ENCODE measurements at places on chromosomes 16 and 17.

- peak; percentile 25 for DNase-seq
Measured at GRCh38 chr16:75218256-75219076, at the start of gene CTRB1. Gene CTRB1, plus strand, starts transcription at chr16:75218988. Its CDS starts 20 bp downstream, at chr16:75219008.

DNA sequence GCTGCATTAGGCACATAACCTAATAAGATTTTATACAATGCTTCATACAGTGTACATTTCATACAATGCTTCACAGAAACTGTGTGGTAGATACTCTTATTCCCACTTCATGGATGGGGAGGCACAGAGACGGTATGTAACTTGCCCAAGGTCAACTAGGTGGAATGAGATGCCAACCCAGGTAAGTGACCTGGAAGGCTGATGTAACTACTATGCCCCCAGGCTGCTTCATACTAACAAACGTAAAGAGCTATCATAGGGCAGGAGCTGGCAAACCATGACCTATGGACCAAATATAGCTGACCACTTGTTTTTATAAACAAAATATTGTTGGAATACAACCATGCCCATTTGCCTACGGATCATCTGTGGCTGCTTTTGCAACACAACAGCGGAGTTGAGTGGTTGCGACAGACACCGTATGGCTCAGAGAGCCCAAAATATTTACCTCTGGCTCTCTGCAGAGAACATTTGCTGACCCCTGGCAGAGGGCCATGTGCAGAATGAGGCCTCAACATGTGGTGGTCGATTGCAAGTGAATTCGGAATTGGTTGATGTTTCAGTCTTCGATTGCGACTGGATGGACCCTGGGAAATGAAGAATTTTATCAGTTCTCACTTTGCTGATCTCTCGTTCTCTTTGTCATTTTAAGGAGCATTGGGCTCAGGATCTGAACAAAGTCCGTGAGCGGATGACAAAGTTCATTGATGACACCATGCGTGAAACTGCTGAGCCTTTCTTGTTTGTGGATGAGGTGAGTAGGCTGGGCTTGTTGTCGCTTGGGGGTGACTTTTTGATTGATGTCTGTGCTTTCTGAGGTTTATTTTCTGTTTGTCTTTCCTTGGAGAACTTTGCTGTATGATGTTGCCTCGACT, 109.7 kb downstream of the PLCG2 start:
- DNase-seq = no peak

DNA sequence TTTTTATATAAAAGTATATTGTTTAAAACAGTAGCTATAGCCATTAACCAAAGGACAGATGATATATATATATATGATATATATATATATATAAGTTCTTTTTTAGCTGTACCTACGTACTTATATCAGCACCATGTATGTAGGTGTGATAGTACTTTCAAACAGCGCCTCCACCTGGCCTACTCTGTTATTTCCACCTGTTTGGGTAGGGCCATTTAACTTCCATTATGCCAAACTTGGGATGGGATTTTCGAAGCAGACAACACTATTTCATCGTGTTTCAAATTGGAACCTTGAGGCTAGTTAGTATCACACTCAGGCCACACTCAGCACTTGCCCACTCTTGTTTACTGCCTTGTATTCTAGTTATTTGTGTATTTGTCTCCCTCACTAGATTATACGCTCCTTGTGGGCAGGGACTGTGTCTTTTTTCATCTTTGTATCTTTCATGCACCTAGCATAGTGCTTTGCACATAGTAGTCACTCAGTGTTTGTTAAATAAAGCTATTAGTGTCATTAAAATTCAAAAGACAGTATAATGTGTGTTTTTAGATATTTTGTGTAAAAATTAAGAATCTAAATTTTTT, 11.8 kb upstream of the CLTC start:
- DNase-seq = peak; percentile 59

GRCh38 chr16:61909074-61909473, 127.2 kb downstream of the CDH8 start:
- DNase-seq = no peak

DNA sequence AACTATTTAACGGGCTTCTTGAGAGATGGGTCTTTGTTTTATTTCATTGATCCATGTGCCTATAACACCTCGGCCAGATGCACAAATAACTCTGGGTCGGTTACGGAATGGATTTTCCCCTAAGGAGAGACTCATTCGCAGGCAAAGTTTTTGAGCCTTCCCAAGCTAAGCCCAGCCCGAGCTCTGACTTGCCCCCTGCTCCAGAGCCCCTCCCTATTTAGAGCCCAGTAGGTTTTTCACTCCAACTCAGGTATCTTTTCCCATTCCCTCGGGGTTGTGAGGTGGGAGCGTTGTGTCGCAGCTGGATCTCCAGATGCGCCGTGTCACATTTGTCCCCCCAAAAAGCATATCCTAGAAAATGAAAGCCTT, 812 bp upstream of the MYOCD start:
- DNase-seq = no peak

GRCh38 chr17:66712453-66712852, 122.5 kb upstream of the CACNG5 start:
- peak; percentile 40 for DNase-seq

- DNase-seq = peak; percentile 70
Measured at GRCh38 chr17:48181653-48182052, 74.1 kb downstream of the SNX11 start.

DNA sequence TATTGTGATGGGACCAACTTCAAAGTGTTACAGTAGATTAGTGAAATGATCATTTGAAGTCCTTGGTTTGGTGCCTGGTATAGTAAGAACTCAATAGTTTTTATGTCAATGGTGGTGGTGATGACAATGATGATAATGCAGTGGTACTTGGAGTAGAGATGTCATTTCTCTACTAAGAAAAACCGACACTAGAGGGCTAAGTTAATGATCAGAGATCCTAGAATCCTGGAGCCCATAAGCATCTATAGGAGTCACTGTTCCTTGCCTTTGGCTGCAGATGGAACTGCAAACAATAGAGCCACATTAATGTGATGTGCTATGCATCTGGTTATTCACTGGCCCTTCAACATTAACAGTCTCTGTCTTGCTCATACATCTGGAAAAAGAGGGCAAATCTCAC, 103.8 kb downstream of the ANKFN1 start:
- no peak for DNase-seq

GRCh38 chr16:89187770-89188392, 12.5 kb downstream of the SLC22A31 start:
- no peak for DNase-seq

GRCh38 chr17:18191967-18192366, 8.3 kb downstream of the ALKBH5 start:
- peak; percentile 48 for DNase-seq

DNA sequence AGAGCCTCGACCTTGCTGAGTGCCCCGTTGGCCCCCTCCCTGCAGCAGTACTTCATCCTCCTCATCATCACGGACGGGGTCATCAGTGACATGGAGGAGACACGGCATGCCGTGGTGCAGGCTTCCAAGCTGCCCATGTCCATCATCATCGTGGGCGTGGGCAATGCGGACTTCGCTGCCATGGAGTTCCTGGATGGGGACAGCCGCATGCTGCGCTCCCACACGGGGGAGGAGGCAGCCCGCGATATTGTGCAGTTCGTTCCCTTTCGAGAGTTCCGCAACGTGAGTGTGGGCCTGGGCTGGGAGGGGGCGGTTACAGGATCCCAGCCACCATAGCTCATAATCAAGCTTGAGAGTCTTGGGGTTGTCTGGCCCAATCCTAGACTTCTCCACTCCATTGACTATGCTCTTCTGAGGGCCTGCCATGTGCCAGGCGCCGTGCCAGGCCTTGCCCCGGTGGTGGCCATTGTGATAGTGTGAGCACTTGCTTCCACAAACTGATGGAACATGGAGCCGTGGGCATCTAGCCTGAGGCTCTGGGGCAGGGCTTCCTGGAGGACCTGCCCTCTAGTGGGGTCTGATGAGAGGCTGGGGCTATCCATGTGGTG, 39.7 kb downstream of the PSME3IP1 start:
- no peak for DNase-seq

GRCh38 chr16:10441726-10442125, 55.9 kb downstream of the ATF7IP2 start:
- DNase-seq = no peak

GRCh38 chr17:45294506-45294905, 22.3 kb downstream of the MAP3K14 start:
- no peak for DNase-seq

GRCh38 chr16:77812856-77813500, 24.6 kb downstream of the VAT1L start:
- DNase-seq = no peak

DNA sequence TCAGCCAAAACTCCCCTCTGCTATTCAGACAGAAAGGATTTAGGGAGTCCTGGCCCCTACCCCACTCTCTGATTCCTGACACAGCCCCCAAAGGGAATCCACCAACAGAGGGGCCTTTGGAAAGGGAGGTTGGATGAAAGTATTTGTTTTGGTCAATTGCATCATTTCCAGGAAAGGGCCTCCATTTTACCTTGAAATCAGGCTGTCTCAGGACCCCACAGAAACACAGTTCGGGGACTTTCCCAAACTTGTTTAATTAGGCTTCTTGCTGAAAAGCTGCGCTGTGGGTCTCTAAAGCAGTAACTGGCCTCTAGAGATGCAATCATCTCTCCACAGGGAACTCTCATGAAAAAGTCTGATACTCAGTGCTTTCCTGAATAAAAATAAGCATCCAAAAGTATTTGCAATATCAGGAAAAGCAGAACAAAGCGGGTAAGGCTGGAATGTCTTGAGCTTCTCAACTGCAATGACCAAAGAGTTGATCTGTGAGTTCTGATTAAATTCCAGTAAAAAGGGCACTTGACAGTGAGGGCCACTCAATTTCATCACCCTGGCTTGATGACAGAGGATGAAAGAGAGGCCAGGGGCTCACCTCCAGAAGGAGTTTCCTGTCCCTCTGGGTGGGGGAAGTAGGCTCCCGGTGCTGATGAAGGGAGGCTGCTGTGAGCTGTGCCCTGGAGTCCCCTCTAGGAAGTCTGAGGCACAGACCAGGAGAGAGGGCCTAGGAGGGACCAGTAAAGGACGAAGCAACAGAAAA, 36.3 kb downstream of the LYRM9 start:
- no peak for DNase-seq

DNA sequence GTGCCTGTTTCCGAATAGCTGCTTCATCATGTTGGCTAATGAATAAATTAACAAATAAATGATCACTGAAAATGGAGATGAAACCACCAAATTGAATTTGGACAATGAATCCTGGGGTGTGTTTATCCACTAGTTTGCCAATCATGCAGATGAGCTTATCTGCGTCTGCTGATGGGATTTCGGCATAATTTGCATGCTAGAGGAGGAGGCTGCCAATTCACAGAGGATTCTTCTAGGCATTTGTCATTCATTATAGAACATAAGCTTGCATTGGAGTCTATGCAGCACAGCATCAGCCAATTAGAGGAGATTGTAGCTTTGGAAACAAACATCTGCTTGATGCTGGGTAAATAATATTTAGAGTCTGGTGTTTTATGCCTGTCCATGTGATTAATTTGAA, 123.1 kb downstream of the NPIPB5 start:
- no peak for DNase-seq

DNA sequence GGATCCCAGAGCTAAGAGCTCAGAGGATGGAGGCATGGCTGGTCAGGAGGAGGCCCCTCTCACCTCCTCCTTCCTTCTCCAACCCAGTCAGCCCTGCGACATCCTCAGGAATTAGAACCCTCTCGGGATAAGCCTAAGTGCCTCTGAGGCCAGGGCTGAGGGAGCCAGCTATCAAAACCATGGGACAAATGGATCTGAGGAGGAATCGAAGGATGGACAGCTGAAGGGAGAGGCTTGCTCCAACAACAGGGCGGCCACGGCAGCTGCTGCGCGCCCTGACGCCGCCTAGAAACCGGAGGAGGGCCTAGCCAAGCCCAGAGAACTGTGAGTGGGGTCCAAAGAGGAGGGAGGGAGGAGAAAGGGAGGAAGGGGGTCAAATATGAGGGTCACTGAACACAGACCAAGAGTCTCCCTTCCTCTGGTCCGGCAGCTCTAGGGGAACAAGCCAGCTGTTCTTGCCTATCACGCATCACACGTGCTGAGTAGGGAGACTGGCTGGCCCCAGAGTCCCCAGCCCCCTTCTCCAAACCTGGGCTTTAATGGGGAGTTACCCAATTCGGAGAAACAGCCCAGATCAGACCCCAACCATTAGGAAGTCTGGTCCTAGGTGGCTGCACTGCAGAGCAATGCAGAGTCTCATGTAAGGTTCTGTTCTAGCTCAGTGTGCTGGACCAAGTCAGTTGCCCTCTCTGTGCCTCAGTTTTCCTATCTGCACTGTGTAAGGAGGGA, 5.9 kb upstream of the HOXB13 start:
- no peak for DNase-seq

DNA sequence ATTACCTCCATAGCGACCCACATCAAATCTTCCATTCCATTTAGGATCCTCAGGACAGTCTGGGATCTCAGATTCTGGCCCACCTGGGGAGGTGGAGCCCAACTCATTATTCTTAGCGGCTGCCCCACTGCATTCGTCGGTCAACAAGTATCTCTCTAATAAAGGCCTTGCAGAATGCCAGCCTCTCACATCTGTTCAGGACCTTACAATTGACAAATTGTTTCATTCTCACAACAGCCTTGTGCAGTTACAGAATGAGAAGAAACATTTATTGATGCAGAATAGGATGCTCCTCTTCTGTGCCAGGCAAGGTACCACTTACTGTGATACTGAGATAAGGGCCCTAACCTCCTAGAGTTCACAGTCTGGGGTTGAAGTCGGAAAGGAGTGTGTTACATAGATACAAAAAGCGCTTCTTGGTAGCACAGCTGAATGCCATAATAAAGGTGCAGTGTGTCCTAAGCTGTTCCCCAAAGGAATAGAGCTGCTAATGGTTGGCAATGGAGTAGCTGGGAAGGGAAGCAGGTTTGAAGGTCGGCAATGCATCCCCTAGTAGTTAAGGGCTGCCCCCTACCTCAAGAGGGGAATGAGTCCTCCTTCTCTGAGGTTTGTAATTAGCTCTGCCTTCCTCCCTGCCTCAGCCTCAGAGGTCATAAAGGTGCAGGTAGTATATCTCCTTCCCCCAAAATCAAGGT, 2.3 kb upstream of the MPP2 start:
- DNase-seq = no peak

Measured in H9 (cell line).